ENCODE measurements at places on chromosomes 16 and 17.

- DNase-seq = no peak
Observed at GRCh38 chr16:70675851-70676513, 9.9 kb downstream of the MTSS2 start.

DNA sequence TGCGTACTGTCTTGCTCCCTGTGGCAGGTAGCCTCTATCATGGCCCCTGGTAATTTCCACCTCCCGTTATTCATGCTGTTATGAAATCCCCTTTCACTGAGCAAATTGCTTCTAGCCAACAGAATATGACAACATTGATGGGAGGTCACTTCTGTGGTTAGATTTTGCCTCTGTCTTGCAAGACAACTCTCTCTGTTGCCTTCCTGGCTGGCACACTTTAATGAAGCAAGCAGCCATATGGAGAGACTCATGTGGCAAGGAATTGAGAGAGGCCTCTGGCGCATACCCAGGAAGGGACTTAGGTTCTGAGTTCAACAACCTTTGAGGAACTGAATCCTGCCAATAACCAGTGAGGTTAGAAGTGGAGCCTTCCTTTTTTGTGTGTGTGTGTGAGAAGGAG lies 51.8 kb upstream of the GPRC5B start:
- no peak for DNase-seq

DNA sequence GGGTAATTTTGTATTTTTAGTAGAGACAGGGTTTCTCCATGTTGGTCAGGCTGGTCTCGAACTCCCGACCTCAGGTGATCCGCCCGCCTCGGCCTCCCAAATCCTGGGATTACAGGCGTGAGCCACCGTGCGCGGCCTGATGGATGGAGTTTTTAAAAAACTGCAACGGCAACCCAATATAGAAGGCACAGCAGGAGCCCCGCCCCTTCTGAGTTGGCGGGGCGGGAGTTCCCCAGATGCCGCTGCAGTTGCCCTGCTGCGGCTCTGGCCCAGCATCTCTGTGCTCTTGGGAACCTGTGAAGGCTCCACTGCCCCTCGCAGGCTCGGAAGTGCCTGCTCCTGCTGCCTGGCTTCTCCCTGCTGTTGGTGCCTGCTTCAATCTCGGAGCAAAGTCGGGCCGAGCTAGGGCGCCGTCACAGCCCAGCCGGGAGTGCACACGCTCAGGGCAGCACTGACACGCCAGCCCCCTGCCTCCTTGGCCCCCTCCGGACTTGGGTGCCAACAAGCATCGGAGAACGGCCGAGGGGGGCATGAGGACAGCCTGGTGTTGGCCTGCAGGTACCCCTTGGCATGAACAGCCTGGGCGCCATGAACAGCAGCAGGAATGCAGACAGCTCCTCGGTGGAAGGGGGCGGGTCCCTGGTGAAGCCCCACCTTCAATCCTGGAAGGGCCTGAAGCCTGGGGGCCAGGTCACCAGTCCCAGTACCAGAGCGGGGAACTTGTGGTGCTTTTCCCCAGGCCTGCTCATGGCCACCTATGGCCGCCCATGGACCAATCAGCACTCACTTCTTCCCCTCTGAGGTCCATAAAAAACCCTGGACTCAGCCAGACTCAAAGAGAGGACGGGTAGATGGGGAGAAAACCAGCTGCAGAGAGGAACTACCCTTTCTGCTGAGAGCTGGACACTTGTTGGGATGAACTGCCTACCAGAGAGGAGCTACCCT lies 2.3 kb upstream of the NT5M start:
- peak; percentile 84 for DNase-seq

DNA sequence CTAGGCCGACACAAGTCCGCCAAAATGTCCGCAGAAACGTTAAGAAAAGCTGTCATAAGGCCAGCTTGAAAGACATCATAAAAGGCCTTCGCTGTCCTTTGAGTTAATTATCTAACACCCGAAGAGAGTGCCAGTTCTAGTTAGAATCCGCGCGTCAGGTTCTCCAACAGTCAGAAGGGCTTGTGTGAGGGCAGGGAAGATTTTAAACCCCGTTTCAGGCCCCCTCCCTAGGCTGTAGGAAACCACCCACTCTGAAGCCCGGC lies 729 bp upstream of the CLTC start:
- no peak for DNase-seq

GRCh38 chr16:10610499-10611184 lies 30.2 kb upstream of the EMP2 start:
- DNase-seq = no peak

DNA sequence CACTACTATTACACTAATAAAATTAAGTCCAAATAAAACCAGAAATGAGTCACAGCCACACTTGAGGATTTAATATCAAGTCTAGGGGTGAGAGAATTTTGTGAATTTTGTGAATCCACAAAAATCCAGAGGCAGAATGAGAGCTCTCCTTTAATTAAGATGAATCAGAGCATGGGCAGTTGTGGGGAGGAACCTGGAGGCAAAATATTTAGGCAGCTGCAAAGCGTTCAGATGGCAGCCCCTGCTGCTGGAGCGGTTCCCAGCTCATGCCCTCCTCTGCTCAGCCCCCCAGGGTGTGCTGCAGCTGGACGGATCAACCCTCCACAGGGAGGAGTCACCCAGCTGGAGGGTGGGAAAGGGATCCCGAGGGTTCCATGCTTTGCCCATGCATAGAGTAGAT lies 43.4 kb upstream of the IRX6 start:
- no peak for DNase-seq

- DNase-seq = no peak
Observed at GRCh38 chr17:8345951-8346665, 6.5 kb downstream of the ODF4 start.
